Posterior vena cava (tissue), 2 donors: ENCODE measurements at places on chromosomes 2 and 18. TPM values are rescaled to one million over a fixed set of nuclear protein-coding genes. Genes with fewer than 3 reads are reported as not detected.
A peak's percentile ranks its signal among the peaks of the same experiment; 100 is the strongest.

COLEC11 gene
- total RNA-seq = 0.71 TPM

PLA2R1 gene
- total RNA-seq = 13.9 TPM

DNA sequence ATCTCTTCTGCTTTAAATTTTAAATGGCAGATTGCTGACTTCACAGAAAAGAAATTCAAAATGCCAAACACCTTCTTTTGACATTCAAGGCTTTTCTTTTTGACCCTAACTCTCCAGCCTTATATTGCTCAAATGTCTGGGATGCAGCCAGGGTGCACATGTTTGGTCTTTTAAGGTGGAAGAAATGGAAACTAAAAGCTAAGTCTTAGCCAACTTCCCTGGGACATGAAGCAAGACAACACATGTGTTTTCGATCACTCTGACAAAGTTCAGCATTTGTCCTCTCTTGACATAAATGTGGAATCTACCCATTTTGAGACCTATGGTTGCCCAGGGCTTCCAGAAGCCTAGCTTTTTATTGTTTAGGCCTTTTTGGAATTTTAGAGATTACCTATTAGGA is 161.6 kb downstream of the RDH14 start:
- no peak for DNase-seq

DNA sequence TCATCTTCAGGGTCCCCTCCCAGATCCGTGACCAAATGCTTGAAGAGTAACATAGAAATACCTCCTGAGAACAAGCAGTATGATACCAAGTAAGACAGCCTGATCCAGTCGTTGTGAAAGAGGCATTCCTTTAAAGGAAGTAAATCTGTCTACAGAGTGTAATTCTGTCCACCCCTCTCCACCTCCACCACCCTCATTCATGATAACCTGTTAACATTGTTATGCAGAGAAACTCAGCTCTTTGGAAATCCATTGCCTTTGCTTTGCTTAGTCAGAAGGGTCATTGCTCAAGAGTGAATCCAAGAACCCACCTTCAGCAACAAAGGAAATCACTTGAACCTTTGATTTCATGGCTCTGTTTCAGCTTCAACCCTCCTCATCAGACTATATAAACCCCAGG is 155.6 kb downstream of the CYP26B1 start:
- DNase-seq = no peak

DNA sequence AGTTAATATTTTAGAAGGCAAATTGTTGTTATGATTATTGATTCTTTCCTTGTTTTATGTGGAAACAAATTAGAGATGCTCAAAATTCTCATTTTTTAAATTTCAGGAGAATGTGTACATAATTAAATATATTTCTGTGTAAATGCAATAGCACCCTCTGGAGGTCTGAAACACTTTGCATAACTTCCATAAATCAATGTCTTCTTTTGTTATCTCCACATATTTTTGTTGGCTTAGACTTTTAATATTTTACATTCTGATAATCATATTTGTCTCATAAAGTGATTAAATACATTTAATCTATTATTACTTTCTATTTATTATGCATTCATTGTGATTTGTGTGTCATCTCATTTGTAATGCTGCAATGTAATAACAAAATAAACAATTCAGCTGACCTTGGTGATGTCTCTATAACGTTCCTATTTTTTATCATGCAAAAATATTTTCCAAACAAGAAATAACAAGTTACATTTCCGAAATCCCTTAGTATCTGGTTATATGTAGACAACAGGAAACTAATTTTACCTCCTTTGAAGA is 201.8 kb upstream of the GALNT5 start:
- no peak for DNase-seq

GRCh38 chr18:71252351-71252865 is 963.6 kb downstream of the SOCS6 start:
- DNase-seq = no peak

DNA sequence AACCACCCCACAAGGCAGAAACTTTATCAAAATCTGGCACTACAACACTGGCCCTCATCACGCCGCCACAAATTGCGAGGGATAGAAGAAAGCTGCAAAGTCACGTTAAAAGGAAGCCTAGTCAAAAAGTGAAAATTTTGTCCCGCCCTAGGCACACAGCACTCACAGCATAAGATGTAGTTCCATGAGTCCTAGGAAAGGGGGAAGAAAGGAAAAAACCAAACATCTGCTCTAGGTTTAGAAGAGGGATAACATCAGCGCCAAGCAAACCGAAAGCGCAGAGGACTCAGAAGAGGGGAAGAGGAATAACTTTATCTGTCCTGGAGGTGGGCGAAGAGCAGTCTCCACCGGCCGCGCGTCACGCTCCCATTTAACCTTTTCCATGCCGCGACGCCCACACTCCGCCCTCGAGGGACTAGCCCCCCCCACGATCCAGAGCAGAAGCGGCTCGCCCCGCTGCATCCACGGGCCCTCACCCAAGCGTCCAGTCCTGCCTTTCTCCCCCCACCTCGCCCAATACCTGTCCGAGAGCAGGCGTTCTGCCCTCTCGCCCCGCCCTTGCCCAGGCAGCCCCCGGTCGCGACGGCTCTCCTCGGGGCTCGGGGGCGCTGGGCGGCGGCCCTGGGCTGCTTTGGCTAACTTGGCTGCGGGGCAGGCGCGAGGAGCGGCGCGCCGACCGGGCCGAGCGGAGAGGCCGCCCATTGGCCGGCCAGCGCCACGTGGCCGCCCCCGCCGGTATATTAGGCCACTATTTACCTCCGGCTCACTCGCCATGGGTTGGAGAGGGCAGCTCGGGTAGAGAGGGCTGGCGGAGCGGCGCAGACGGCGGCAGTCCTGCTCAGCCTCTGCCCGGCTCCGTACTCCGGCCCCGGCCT is at the start of gene HOXD1:
Gene HOXD1, plus strand, starts transcription at position 770 of the 875 bp plus-strand sequence. CDS start 134 bp downstream, outside the sequence.
- peak; percentile 82 for DNase-seq

GRCh38 chr18:31176531-31176930 is 13.9 kb upstream of the DSC1 start:
- no peak for DNase-seq

GRCh38 chr2:217069263-217070042 is 209.6 kb upstream of the TNP1 start:
- no peak for DNase-seq

DNA sequence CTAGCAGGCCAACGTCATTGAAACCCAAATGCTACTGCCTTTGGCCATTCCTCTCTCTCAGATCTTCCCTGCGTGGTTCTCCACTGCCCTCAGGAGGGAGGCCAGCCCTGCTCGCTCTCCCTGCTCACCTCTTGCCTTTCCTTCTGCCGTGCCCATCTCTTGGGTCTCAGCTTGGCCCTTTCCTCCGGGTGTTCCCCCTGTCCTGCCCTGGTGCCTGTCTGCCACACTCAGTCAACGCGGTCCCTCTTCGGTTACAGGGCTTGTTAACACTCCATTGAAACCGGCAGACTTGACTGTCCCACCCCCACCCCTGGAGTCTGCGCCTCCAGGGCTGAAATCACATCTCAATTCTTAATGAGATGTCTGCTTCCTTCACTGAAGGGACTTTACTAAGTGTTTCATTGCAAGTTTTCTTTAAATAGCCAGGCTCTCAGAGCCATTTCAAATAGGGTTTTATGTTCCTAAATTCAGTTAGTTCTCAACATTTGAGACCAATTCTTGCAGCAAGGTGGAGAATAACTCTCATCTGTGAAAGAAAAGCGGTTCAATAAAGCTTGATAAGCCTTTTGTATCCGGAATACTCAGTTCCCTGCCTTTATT is 237.6 kb downstream of the DYSF start:
- DNase-seq = peak; percentile 37

KCNF1 gene
- total RNA-seq = 0.19 TPM

- DNase-seq = peak; percentile 83
These were observed 820 bp upstream of the SH3BP4 start for GRCh38 chr2:234950730-234951663.

TUBA3E gene
- not detected for total RNA-seq

DNA sequence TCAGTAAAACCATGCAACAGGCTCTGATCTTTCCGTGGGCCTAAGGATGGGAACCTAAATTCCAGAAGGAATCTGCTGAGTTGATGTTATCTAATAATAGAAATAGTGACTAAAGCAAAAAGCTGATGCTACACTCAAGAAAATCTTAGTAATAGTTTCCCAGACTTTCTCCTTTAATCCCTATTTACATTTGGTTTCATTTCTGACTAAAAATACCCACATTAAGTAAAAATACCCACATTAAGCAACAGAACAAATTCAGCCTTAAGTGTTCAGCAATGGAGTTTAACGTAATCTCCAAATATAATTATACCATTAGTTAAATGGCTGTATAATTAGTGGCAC is 50.3 kb downstream of the CCBE1 start:
- no peak for DNase-seq

GRCh38 chr2:187982668-187983067 is 309.0 kb upstream of the GULP1 start:
- no peak for DNase-seq

TMEM200C gene
- total RNA-seq = 2.7 TPM

RAB10 gene
- total RNA-seq = 94.6 TPM

METTL5 gene
- total RNA-seq = 57.3 TPM

SIX3 gene
- not detected for total RNA-seq

- DNase-seq = no peak
These were observed 3.1 kb downstream of the PAIP2B start for GRCh38 chr2:71223767-71224333.

DNA sequence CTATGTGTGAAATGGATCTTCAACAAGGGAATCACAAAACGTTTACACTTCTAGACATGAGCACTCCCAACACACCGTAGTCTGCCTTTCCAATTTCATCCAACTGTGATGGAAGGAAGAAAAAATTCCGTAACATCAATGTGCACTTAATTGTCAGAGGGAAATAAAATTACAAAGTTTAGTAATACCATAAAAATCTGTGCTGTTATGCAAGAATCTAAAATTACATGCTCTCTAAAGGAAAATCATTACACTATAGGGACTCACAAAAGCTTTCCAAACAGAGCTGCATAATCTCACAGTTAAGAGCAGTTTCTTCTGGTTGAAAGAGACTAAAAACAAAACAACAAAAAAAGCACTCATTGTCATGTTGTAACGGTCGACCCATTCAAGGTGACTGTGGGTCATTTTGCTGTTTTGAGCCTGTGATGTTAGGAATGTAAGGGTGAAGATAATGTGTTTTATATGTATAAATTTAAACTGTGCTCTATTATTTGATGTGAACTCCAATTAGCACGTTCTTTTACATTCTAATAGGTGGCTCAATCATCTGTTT is 698.0 kb downstream of the TDRD15 start:
- no peak for DNase-seq

GRCh38 chr2:207265869-207266268 is 100.1 kb upstream of the KLF7 start:
- DNase-seq = no peak

- DNase-seq = no peak
These were observed 72.0 kb upstream of the TMEM178A start for GRCh38 chr2:39593439-39594393.

- DNase-seq = no peak
These were observed 411 bp downstream of the RNASEH1 start for GRCh38 chr2:3557639-3558204.

GRCh38 chr2:134324947-134325346 is 71.1 kb downstream of the MGAT5 start:
- DNase-seq = no peak

- no peak for DNase-seq
These were observed 45.9 kb upstream of the REG3G start for GRCh38 chr2:78979380-78980151.

DNA sequence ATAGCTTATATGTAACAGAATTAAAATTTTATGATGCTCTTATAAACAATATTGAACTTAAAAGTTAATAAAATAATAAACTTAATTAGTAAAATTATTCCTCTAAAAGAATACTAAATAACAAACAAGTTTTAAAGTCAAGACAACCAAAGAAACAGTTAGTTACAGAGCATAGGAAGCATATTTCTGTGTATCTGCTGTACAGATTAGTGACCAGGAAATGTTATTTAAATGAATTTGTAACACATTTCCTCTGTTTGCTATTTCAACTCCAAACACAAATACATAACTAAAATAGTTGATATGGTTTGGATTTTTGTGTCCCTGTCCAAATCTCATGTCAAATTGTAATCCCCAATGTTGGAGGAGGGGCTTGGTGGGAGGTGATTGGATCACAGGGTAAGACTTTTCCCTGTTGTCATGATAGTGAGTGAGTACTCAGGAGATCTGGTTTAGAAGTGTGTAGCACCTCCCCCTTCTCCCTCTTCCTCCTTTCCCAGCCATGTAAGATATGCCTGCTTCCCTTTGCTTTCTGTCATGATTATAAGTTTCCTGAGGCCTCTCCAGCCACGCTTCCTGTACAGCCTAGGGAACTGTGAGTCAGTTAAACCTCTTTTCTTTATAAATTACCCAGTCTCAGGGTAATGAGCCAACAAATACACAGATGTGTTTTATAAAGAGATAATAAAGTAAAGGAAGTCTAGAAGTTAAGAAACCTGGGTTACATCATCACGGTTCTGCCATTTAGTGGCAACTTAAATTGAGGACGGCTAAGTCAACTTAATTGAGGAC is 51.8 kb downstream of the ROCK2 start:
- no peak for DNase-seq

- DNase-seq = peak; percentile 13
These were observed 2.7 kb downstream of the COPS9 start for GRCh38 chr2:240133401-240133800.
